ENCODE measurements at places on chromosomes 12 and 14.
A peak's percentile ranks its signal among the peaks of the same experiment; 100 is the strongest.

GRCh38 chr12:77847680-77848431, 17.2 kb downstream of the NAV3 start:
- DNase-seq = no peak

- DNase-seq = no peak
These were observed 111.9 kb upstream of the DDHD1 start for GRCh38 chr14:53265025-53265424.

GRCh38 chr12:104670439-104671408, 214.0 kb downstream of the CHST11 start:
- no peak for DNase-seq

GRCh38 chr14:70907996-70908934, 1.0 kb downstream of the PCNX1 start:
- peak; percentile 59 for DNase-seq

- no peak for DNase-seq
These were observed 248.1 kb downstream of the DPY19L2 start for GRCh38 chr12:63420206-63420644.

DNA sequence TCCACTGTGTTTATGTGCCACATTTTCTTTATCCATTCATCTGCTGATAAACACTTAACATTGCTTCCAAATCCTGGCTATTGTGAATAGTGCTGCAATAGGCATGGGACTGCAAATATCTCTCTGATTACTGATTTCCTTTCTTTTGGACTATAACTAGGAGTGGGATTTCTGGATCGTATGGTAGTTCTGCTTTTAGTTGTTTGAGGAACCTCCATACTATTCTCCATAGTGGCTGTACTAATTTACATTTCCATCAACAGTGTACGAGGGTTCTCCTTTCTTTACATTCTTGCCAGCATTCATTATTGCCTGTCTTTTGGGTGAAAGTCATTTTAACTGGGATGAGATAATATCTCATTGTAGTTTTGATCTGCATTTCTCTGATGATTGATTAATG, 47.6 kb downstream of the TAOK3 start:
- no peak for DNase-seq

DNA sequence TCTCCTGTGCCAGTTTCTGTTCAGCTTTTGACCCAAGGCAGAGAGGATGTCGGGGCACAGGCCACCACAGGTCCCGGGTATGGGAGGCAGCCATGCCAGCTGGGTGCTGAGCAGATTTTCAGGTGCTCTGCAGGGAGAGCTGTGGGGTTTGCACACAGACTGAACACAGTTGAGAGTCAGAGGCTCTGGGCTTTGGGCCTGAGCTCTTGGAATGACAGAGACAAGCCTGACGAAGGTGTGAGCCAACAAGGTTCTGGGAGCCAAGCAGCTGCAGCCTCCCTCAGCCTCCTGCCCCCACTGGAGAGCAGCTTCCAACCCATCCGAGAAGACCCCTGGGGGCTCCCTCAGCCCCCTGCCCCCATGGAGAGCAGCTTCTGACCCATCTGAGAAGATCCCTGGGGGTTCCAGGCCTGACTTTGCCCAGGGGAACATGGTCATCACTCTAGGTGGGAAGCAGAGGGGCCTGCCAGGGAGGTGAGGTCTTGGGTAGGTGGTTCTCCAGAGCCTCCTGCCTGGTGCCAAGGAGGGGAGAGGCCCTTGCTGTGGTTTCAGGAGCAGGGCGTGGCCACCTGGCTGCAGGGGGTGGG, 13.8 kb downstream of the FBRSL1 start:
- no peak for DNase-seq

DNA sequence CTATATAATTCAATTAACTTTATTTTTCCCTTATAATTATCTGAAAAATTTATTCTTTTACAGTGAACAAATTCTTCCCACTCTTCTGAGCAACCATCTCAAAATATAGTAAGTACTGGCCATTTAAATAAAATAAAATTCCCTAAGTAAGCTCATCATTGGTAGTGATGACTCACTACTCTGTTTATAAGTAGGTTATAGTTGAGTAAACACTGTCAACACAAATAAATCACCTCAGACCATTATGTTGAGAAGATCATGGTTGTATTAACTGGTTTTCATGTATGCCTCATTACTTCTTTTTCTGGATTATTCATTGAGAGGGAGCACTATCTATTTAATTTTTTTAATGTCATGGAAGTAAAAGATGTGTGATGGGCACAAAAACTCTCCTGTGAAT, 220.5 kb downstream of the SEC23A start:
- no peak for DNase-seq

DNA sequence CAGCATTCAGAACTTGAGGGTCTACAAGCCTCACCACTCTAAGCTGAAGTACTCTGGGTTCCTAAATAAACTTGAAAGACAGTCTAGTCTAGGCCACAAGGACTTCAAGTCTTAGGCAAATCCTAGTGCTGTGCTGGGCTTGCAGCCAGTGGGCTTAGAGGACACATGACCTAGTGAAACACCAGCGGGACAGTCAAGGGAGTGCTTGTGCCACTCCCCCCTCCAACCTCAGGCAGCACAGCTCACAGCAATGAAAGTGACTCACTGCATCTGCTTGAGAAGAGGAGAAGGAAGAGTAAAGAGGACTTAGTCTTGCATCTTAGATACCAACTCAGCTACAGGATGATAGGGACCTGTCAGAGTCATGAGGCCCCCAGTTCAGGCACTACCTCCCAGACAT, 438.1 kb downstream of the IPO8 start:
- no peak for DNase-seq

Data from activated T-cell treated with anti-CD3 and anti-CD28 coated beads for 4 hours (primary cell).